ENCODE measurements at places on chromosomes 12 and 14. TPM values are rescaled to one million over a fixed set of nuclear protein-coding genes. Genes with fewer than 3 reads are reported as not detected.

PCED1B gene
- total RNA-seq: 0.25 TPM

NFATC4 gene
- 95.3 TPM for total RNA-seq

PRPH gene
- not detected for total RNA-seq

BBOF1 gene
- 2.0 TPM for total RNA-seq

FAM90A1 gene
- not detected for total RNA-seq

AP1G2 gene
- total RNA-seq: 65.4 TPM

FCF1 gene
- 41.7 TPM for total RNA-seq

GRCh38 chr12:72865921-72866320 is 593.8 kb downstream of the TRHDE start:
- no peak overlapping the region for H3K27ac ChIP-seq
- no peaks in the 10 kb centered on the region for H3K27me3 ChIP-seq
- H3K36me3 ChIP-seq: no peaks in the 10 kb centered on the region
- H3K4me1 ChIP-seq: peaks cover 8% of the 10 kb centered on the region

DNA sequence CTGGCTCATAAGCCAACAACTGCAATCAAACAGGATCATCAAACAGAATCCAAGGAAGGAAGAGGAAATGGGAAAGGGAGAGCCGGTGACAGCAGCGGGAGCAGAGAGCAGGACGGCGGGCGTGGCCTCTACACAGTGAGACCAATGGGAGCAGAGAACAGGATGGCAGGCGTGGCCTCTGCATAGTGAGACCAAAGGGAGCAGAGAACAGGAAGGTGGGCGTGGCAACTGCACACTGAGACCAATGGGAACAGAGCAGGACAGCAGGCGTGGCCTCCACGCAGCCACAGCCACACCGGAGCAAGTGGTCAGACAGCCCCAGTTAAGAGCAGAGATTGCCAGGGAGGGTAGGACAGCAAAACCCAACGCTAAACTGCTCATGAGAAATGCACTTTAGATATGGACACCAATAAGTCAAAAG is 16.4 kb downstream of the LRCOL1 start:
- H3K27ac ChIP-seq: no peak overlapping the region
- no peaks in the 10 kb centered on the region for H3K4me1 ChIP-seq
- no peaks in the 10 kb centered on the region for H3K36me3 ChIP-seq
- H3K4me3 ChIP-seq: no peak overlapping the region
- DNase-seq: peak; percentile 97

DNA sequence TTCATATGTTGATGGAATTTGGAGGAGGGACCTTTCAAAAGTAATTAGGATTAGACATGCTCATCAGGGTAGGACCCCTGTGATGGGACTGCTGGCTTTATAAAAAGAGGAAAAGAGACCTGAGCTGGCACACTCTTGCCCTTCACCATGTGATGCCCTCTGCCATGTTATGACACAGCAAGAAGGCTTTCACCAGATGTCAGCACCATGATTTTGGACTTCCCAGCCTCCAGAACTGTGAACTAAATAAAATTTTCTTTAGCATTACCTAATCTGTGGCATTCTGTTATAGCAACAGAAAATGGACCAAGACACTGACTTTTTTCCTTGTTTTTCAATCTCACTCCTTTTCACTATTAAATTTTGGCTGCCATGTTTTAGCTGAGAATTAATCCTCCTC is 105.0 kb upstream of the TMPO start:
- H3K36me3 ChIP-seq: no peaks in the 10 kb centered on the region
- DNase-seq: no peak
- H3K4me3 ChIP-seq: no peak overlapping the region
- H3K27ac ChIP-seq: no peak overlapping the region
- H3K4me1 ChIP-seq: no peaks in the 10 kb centered on the region

DNA sequence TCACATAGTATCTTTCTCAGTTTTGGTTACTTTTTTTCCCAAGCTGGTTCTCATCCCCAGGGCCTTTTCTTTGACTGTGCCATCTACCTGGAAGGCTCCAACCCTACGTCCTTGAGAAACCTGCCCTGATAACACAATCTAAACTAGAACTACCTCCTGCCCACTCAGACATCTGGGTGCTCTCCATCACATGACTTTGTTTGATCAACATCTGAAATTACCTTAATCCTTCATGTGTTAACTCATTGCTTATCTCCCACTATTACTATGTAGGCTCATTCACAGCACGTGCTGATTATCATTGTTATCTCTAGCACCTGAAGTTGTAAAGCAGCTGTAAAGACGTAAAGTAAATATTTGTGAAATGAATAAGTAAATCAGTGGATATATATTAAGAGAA is 784.0 kb downstream of the TMTC2 start:
- H3K36me3 ChIP-seq: no peaks in the 10 kb centered on the region
- DNase-seq: no peak
- H3K27me3 ChIP-seq: no peaks in the 10 kb centered on the region

GRCh38 chr12:116934908-116935705 is 24.4 kb downstream of the FBXW8 start:
- H3K4me1 ChIP-seq: peaks cover 6% of the 10 kb centered on the region
- H3K4me3 ChIP-seq: no peak overlapping the region
- H3K36me3 ChIP-seq: peaks cover 4% of the 10 kb centered on the region
- no peak overlapping the region for H3K27ac ChIP-seq
- H3K27me3 ChIP-seq: no peaks in the 10 kb centered on the region
- DNase-seq: no peak

- H3K4me1 ChIP-seq: peaks cover 31% of the 10 kb centered on the region
- H3K36me3 ChIP-seq: no peaks in the 10 kb centered on the region
- no peak overlapping the region for H3K27ac ChIP-seq
- DNase-seq: peak; percentile 40
- H3K4me3 ChIP-seq: no peak overlapping the region
Observed at GRCh38 chr12:6382371-6382770, 1.6 kb upstream of the LTBR start.

DNA sequence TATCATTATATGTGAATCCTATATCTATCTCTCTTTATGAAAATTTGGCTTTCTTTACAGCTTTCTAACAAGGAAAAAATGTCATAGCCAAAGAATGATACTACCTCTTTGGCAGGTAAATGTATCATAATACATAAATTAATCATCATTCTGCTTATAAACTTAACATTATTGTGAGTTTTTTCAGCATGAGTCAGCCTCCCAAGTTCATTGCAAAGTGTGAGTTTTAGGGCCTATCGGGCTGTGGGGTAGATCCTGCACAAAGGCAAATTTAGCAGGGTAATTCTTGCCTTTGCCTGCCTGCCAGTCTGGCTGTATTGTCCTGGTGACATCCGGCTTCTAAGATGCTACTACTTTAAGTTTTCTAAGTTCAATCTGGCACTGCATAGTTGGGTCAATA is 412.6 kb downstream of the MDGA2 start:
- H3K4me1 ChIP-seq: no peaks in the 10 kb centered on the region
- H3K4me3 ChIP-seq: no peak overlapping the region
- no peak for DNase-seq
- no peaks in the 10 kb centered on the region for H3K36me3 ChIP-seq
- H3K27ac ChIP-seq: no peak overlapping the region

- no peaks in the 10 kb centered on the region for H3K27me3 ChIP-seq
- DNase-seq: no peak
- no peaks in the 10 kb centered on the region for H3K36me3 ChIP-seq
- peaks cover 29% of the 10 kb centered on the region for H3K4me1 ChIP-seq
Observed at GRCh38 chr12:13195250-13195649, 1.3 kb upstream of the EMP1 start.

- DNase-seq: no peak
- peaks cover 15% of the 10 kb centered on the region for H3K36me3 ChIP-seq
Observed at GRCh38 chr12:24839268-24839791, 109.6 kb downstream of the BCAT1 start.

- H3K27ac ChIP-seq: no peak overlapping the region
- H3K27me3 ChIP-seq: no peaks in the 10 kb centered on the region
- H3K4me3 ChIP-seq: no peak overlapping the region
Observed at GRCh38 chr14:71175491-71175890, 268.2 kb downstream of the PCNX1 start.

GRCh38 chr12:6871052-6871957 is 1.8 kb downstream of the SPSB2 start:
- H3K4me3 ChIP-seq: peak overlapping the region; percentile 81
- peak; percentile 13 for DNase-seq
- no peaks in the 10 kb centered on the region for H3K27me3 ChIP-seq
- H3K4me1 ChIP-seq: peaks cover 20% of the 10 kb centered on the region

DNA sequence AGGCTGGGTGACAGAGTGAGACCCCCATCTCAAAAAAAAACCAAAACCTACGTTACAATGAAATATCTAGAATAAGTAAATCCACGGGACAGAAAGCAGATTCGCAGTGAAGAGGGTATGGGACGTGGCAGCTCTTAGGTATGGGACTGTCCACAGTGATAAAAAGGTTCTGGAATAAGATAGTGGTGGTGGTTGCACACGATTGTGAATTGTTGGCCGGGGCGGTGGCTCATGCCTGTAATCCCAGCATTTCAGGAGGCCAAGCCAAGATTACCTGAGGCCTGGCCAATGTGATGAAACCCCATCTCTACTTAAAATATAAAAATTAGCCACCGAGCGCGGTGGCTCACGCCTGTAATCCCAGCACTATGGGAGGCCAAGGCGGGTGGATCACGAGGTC is 76.3 kb downstream of the KDM2B start:
- peaks cover 11% of the 10 kb centered on the region for H3K4me1 ChIP-seq
- H3K27ac ChIP-seq: no peak overlapping the region
- DNase-seq: no peak
- H3K4me3 ChIP-seq: no peak overlapping the region
- H3K36me3 ChIP-seq: no peaks in the 10 kb centered on the region

GRCh38 chr12:109597414-109597794 is 23.8 kb downstream of the MVK start:
- no peak for DNase-seq
- no peaks in the 10 kb centered on the region for H3K36me3 ChIP-seq
- no peak overlapping the region for H3K27ac ChIP-seq
- H3K27me3 ChIP-seq: no peaks in the 10 kb centered on the region
- H3K4me1 ChIP-seq: peaks cover 13% of the 10 kb centered on the region

GRCh38 chr14:96888158-96888557 is 91.0 kb downstream of the VRK1 start:
- H3K4me1 ChIP-seq: peaks cover 37% of the 10 kb centered on the region
- no peaks in the 10 kb centered on the region for H3K27me3 ChIP-seq
- H3K36me3 ChIP-seq: no peaks in the 10 kb centered on the region

All from neural progenitor cell (in vitro differentiated cells).